ENCODE measurements at places on chromosomes 11 and 22.

GRCh38 chr11:76047766-76048165, 158.5 kb downstream of the WNT11 start:
- DNase-seq = no peak

GRCh38 chr11:85643191-85643614, 4.6 kb upstream of the TMEM126A start:
- no peak for DNase-seq

DNA sequence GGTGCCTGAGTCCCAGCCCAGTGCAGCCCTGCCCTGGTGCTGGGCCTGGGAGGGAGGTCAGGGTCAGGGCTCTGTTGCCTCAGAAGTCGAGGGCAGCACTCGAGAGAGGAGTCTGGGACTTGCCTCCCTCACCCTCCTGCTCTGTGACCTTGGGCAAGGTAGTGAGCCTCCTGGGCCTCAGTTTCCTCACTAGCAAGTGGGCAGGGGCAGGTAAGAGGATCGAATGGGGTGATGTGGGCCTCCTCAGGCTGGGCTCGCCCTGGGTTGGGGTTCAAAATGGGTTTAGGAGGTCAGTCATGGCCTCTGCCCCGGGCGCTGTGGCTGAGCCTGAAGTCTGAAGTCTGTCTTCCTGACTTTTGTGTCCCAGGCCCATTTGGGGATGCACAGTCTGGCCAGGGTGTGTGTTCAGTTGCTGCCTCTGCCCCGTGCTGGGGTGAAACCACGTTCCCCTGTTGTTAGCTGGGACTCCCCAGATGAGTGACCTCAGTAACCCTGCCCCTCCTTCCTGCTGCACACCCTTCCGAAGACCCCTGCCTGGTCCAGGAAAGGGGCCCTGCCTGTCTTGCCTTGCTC, 40.9 kb upstream of the CELSR1 start:
- DNase-seq = no peak

GRCh38 chr22:29625090-29625825, 21.8 kb downstream of the NF2 start:
- DNase-seq = peak; percentile 84

GRCh38 chr11:17714356-17714854, 5.0 kb upstream of the MYOD1 start:
- DNase-seq = no peak

- DNase-seq = peak; percentile 54
These were observed 18.3 kb downstream of the AMOTL1 start for GRCh38 chr11:94786264-94787126.

DNA sequence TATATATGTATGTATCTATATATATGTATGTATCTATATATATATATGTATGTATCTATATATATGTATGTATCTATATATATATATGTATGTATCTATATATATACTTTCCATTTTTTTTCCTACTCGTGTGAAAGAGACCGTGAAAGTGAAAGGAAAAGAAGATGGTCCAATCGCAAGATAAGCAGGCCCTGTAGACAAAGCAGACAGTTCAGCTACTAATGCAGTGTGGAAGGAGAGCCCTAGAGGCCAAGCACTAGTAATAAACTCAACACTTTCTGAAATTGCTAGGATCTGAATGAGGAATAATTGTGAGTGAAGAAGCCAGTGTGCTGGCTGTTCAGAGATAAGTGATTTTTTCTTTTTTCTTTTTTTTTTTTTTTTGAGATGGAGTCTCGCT, 47.2 kb downstream of the MCHR1 start:
- DNase-seq = no peak

GRCh38 chr22:38353142-38353629, 36.0 kb upstream of the CSNK1E start:
- DNase-seq = peak; percentile 48
